Foreskin melanocyte (primary cell): ENCODE measurements at places on chromosomes 12 and 14.

DNA sequence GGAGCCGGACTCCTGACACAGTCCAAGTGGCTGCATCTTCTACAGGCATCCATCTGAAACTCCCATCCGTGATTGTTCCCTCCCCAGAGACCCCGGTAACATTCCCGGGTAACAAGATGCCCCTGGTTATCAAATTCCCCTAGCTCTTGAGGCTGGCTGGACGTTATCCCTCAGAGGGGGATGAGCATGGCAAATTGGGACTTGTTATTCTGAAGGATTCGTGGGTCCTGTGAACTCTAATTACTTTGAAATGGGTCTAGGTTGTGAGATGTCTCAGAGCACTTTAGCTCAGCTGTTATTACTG, 642 bp upstream of the PAN2 start:
- DNase-seq = no peak

GRCh38 chr12:109631302-109631701, 57.7 kb downstream of the MVK start:
- DNase-seq = no peak

DNA sequence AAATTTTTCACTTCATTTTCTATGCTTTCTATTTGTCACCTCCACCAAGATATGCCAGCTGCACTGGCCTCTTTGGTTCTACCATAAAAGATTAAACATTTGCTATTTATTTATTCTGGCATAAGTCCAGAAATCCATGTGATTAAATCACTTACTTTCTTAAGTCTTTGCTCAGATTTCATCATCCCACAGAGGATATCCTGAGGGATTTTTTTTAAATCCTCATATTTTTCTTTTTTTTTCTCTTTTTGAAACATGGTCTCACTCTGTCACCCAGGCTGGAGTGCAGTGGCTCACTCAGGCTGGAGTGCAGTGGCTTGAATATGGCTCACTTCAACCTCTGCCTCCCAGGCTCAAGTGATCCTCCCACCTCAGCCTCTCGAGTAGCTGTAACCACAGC, 645.4 kb upstream of the ATXN7L3B start:
- DNase-seq = no peak

DNA sequence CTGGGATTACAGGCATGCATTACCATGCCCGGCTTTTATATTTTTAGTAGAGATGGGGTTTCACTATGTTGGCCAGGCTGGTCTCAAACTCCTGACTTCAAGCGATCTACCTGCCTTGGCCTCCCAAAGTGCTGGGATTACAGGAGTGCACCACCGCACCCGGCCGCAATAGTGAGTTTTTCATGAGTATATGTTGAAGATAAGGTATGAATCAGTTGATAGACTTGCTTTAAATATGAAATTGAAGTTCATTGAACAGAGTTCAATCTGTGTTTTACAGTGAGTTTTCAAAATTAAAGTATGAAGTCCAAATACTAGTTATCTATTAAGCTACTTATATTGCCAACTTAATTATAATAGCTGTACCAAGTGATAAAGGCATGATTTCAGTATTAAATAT, 35.1 kb downstream of the SNAPC1 start:
- DNase-seq = no peak
